ENCODE measurements at places on chromosomes 2 and 18. TPM values are rescaled to one million over a fixed set of nuclear protein-coding genes. Genes with fewer than 3 reads are reported as not detected.
A peak's percentile ranks its signal among the peaks of the same experiment; 100 is the strongest.

DNA sequence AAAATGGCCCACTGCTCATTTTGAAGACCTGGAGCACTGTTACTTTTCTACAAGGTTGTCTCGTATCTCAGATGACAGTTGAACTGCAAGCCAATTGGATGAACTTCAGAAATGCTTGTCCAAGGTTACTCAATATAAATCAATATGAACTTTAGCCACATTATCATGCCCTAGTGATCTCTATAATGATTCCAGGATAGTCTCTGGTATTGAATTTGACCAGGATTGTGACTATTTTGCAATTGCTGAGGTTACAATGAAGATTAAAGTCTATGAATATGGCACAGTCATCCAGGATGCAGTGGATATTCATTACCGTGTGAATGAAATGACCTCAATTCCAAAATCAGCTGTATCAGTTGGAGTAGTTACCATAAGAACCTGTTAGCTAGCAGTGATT is 196.0 kb upstream of the RAB12 start:
- no peak for DNase-seq

The FAM117B gene
- total RNA-seq: 2.4 TPM

GRCh38 chr2:227368574-227368973 is 10.5 kb downstream of the TM4SF20 start:
- DNase-seq: no peak

DNA sequence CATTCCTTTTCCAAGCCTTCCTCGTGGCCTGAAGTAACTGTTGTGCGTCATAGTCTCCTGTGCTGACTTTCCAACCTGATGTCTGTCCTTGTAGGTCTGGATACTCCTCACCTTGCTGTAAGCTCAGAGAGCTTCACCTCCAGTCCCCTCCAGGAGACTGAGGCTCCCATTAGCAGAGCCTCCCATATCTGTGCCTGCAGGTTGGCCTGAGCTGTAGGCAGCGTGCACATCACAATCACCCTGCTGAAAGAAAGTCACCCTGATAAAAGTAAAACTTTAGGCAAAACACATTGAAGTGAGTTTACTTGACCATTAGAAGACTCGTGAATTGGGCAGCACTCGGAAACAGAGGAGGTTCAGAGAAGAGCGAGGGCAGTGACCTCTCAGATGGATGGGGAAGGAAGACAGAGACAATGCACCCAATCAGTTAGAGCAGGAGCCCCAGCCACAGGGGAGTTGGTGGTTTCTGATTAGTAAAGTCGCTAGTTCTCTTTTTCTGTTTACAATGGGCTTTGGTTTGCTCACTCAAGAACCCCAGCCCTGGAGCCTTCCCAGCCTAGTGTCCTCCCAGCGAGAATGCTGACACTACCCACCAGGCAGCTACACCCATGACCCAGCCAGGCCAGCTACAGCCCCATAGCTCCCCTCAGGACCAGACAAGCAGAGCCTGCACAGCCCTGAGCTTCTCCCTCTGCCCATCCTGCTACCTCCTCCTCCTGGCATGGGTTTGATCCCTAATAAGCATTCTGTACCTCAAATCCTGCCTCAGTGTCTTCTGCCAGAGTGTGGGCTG is 12.1 kb upstream of the TPO start:
- DNase-seq: no peak

The PAPOLG gene
- total RNA-seq: 19.2 TPM

The REG1B gene
- not detected for total RNA-seq

The DSC3 gene
- not detected for total RNA-seq

The PKP4 gene
- total RNA-seq: 52.6 TPM

DNA sequence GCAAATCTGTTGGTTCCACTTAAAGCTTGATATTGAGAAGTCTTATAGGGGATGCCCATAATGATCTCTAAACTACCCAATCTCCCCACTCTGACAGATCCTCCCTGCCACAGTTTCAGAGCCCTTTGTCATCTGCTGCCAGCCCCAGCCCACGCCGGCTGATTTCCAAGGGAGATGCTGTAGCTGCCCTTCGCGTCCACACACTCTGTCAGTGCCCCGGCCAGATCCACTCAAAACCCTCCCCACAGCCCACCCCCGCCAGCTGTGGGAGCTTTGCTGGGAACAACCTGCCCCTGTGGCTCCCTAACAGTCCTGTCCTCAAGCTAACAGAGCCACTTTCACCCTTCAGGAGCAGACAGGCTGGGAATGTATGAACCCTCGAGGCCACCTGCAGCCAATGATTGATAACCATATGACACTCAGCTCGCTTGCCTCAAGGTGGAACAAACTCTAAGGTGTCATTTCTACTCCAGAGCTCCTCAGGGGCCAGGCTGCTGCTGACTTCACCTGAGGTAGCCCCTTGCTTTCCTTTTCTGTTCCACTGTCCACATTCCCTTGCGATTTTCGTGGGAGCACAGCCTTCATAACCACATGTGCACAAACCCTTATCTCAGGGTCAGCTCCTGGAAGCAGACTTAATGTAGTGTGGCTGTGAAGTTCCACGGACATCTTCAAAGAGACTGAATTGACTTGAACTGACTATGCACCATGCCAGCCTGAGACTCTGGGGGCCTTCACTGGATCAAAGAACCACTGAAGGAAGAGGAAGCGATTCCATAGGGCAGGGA is 92.6 kb upstream of the LGALSL start:
- DNase-seq: no peak

The LPIN1 gene
- total RNA-seq: 34.4 TPM

- DNase-seq: no peak
Observed at GRCh38 chr2:77999376-77999775, 477.2 kb upstream of the LRRTM4 start.

The CXCR1 gene
- not detected for total RNA-seq

DNA sequence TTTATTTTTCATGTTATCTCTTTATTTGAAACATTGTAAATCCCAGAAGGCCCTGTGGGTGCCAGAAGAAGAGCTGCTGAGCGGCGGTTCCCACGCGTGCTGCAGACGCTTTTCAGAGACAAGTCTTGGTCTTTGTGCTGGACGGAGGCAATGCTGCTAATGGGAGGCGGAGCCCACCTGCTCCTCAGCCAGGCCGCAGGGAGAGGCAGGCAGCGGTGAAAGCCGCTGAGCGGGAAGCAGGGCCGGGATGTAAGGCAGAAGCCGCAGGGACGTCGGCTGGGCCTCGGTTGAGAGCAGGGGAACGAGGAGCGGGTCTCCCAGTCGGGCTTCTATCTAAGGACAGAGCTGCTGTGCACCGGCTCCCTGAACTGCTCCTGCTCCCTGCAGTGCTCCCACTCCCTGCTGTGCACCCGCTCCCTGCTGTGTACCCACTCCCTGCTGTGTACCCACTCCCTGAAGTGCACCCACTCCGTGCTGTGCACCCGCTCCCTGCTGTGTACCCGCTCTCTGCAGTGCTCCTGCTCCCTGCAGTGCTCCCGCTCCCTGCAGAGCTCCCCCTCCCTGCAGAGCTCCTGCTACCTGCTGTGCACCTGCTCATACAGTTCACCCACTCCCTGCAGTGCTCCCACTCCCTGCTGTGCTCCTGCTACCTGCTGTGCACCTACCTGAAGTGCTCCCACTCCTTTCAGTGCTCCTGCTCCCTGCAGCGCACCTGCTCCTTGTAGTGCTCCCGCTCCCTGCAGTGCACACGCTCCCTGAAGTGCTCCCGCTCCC is 16.4 kb downstream of the TMEM18 start:
- DNase-seq: no peak

GRCh38 chr2:216426938-216427337 is 14.7 kb downstream of the SMARCAL1 start:
- peak; percentile 81 for DNase-seq

DNA sequence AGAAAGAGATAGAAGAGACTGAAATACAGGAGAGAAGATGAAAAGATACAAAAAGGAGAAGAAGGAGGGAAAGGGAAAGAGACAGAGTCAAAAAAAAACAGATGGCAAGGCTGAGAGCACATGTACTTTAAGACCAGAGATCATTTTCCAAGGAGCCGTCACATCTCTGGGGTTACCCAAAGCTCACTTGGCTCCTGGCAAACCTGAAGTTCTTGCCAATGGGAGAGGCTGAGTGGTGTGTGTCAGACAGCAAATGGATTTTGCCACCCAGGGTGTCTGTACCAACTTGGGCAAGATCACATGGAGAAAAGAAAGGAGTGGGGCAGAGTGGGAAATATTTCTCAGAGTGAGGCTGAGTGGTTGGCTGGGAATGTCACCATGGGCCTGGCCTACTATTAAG is 219.3 kb upstream of the TNP1 start:
- DNase-seq: no peak

GRCh38 chr2:10535703-10536102 is 87.6 kb upstream of the ODC1 start:
- no peak for DNase-seq

The CIB4 gene
- not detected for total RNA-seq

The ST3GAL5 gene
- 18.7 TPM for total RNA-seq

The GLI2 gene
- total RNA-seq: 4.7 TPM

The VRK2 gene
- total RNA-seq: not detected

DNA sequence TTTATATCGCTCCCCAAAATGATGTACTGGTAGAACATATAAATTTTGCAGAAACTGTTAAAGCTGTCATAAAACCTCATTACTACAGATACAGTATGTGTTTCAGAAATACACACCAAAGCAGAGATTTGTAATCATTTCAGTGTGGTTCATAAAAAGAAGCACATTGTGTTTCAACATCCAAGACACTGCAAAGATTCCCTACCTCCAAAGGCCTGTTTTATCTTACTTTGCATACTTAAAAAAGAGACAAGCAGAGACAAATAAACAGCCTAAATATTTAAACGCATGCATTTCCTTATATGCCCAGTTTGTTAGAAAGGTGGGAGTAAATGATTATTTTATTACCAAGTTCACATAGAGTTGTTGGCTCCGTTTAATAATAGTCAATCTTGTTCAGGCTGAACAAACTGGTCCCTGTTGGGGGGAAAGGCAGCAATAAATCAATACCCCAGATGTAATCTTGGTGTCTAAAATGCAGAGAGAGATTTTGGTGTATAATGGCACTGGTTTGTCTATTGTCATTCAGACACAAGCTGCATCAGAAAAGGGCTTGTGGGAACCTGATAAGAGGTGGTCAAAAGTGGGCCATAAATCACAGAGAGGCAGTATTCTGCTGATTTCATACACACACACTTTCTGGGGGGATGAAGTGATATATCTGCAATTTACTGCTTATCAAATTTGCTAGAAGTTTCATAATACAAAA is 321.4 kb upstream of the ETAA1 start:
- no peak for DNase-seq

DNA sequence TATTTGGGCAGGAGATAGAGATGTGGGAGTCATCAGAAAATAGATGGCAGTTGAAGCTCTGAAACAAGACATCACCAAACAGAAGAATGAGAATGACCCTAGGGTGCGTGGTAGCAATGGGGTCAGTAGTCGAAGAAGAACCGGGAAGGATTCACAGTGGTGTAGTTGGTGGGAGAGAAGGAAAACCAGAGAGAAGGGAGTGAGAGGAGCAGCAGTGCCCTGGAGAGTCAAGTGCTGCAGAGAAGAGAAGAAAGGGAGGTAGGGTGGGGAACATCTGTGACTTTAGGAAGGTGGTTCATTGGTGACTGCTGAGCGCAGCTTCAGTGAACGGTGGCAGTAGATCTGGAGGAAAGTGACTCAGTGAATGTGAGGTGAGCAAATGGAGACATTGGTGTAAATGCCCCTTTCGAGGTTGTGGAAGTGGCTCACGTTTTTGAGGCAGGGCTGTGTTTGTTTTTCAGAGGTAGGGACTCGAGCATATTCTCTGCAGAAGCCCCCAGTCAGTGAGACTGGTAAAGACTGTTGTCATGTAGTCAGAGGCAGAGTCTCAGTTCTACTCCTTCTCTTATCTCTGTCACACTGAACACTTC is 36.4 kb downstream of the CDC42EP3 start:
- no peak for DNase-seq

The GALNT5 gene
- not detected for total RNA-seq

- no peak for DNase-seq
Observed at GRCh38 chr18:78717051-78717765, 262.4 kb upstream of the SALL3 start.

The TFCP2L1 gene
- 0.26 TPM for total RNA-seq

The RGPD3 gene
- 0.21 TPM for total RNA-seq

DNA sequence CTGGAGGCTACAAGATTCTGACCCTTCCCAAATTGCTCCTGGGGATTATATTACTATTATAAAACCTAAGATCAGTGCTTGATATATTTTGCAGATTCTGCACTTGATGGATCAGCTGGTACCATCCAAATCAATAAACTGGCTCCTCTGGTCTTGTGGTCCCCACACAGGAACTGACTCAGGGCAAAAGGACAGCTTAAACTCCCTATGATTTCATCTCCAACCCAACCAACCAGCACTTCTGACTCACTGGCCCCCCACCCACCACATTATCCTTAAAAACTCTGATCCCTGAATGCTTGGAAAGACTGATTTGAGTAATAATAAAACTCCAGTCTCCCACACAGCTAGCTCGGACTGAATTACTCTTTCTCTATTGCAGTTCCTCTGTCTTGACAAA is 82.1 kb downstream of the TMEM163 start:
- DNase-seq: peak; percentile 10

DNA sequence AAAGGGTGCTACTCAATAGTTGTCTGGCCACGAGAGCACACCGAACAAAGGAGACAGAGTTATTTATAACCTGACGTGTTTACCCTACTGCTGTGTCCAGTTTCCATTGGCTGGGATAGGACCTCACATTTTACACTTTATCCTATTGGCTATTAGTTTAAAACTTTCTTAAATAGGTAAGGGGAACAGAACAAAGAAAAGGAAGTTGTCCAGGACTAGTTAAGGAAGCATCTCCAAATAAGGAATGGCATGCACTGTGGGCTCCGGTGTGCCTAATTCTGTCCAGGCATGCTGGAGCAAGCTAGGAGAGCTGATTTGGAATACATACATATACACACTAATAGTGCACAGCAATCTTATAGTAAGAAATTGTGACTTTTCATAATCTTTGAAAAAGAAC is 72.2 kb downstream of the CAB39 start:
- no peak for DNase-seq

The TUBB8B gene
- not detected for total RNA-seq

DNA sequence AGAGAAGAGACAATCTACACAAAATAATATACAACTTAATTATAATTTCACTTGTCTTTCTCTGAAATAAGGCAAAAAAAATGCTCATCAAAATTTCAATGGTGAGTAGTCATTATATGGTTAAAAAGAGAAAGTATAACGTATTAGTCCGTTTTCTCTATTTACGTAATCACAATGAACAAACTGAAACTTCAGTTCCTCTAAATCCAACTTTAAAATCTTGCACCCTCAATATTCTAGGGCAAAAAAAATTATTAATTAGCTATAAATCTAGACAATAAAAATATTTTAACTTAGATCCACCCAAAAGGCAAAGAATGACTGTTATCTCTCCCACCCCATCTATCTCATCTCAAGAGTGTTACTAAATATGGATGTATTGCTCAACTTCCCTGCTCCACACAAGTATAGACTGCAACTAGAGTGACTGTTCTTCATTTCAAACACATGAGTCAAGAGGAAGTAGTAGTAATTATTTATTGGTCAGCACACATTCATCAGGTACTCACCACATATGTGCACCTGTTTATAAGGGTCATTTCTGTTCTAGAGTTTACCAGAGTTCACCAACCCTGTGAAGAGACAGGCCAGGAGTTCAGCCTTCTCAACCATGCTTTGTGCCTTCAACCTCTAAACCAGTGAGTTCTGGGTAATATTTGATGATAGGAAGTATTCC is 36.4 kb downstream of the STK39 start:
- peak; percentile 99 for DNase-seq
